ENCODE measurements at places on chromosomes 2 and 18. TPM values are rescaled to one million over a fixed set of nuclear protein-coding genes. Genes with fewer than 3 reads are reported as not detected.

The DBI gene
- 151 TPM for total RNA-seq

The ICOS gene
- 161 TPM for total RNA-seq

The GPR45 gene
- total RNA-seq: not detected

The SERPINB7 gene
- not detected for total RNA-seq

- no peak for DNase-seq
These were observed 2127.8 kb upstream of the CELF4 start for GRCh38 chr18:39693359-39693758.

- no peak for DNase-seq
These were observed 73.6 kb downstream of the NRP2 start for GRCh38 chr2:205755923-205756322.

DNA sequence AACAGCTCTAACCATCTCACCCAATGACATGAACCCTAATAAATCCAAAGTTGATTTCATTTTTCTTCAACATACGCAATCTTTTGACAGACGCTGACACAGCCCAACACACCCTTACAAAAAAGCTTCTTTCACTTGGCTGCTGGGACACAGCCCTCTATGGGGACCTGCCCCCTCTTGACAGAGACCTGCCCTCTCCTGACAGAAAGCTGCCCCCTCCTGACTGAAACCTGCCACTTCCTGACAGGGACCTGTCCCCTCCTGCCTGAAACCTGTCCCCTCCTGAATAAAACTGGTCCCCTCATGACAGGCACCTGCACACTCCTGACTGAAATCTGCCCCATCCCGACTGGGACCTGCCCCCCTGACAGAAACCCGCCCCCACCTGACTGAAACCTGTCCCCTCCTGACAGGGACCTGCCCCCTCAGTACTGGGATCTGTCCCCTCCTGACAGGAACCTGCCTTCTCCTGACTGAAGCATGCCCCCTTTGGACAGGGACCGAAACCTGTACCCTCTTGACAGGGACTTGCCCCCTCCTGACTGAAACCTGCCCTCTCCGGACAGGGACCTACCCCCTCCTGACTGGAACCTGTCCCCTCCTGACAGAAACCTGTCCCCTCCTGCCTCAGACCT lies 87.9 kb downstream of the PXDN start:
- DNase-seq: no peak
